ENCODE measurements at places on chromosomes 1 and 21.

DNA sequence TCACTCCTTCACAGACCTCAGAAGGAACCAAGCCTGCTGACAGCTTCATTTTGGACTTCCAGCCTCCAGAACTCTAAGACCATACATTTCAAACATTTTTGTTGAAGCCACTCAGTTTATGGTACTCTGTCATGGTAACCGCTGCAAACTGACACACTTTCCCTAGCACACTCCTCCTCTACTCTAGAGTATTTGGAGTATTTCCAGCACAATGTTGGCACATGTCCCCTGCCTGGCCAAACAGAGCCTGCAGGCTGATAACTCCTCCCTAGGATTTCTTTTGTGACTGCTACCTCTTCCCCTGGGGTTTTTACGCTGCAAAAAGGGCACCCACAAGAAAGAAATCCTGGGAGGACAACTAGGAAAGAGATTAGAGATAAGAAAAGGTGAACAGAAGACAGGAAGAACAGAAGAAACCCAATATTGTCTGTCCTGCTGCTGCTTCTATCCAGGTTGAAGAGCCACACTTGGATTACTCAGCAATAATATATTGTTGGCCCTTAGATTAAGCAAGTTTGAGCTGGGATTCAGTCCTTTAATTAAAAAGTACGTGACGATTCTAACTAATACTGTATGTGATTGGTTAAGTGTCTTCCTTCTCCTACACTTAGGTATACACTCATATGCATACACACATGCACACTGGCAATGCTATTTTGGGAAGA is 844.1 kb downstream of the LTN1 start:
- no peak for DNase-seq

DNA sequence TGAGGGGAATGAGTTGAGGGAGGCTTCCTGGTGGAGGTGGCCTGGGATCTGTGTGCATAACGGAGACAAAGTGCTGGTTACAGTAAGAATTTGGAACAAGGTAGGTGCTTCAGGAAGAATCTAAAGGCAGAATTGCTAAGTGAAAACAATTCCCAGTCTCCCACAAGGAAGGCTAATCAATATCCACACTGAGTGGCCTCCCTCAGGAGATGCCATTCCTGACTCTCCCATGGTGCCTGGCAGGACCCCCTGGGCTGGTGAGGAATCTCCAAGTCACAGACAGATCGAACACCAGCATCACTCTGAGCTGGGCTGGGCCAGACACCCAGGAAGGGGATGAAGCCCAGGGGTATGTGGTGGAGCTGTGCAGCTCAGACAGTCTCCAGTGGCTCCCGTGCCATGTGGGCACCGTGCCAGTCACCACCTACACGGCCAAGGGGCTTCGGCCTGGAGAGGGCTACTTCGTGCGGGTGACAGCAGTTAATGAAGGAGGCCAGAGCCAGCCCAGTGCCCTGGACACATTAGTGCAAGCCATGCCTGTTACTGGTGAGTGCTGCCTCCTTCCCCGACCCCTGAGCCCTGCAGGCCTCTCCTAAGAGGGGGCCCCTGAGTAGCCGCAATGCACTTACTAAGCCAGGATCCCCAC is 30.7 kb downstream of the IGFN1 start:
- no peak for DNase-seq

DNA sequence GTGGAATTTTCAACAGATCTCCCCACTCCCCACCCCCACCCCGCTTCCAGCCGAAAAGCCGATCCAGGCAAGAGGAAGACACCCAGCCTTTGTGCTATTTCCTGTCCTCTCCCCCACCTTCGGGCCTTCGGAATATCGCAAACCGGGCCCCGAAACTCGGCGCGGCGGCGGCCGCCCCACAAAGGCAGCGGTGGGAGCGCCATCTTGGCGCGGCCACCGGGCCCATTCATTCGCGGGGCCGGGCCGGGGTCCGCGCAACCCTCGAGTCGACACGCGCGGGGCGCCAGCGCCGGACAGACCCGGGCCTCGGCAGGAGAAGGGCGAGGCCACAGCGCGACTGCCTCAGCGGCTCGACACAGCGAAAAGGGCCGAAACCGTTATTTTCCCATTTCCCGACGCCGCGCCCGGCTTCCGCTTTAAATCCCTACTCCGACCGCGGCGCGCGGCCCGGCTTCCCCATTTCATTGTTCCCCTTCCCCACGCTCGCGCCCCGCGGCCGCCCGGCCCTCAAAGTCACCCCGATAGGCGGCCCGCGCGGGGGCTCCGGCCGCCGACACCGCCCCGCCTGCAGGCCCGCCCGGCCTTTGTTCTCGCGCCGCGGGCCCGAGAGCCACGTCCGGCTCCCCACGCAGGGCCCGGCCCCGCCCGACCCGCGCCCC is 911 bp downstream of the GNB1 start:
- DNase-seq: peak; percentile 40

DNA sequence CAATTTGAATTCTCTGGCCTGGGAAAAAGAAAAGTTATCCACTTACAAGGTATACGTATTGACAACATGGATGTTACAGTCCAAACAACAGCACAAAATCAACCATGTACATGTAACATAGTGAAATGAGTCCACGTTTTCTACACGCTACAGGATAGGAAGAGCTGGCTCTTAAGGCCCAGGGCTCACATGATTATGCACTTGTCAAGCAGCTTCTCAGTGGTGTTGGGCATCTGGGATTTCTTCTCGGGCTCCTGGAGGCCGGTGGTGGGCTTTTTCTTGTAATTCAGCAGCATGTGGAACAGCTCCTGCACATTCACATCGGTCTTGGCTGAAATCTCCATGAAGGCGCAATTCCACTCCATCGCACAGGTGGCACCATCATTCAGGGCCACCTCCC is 4.0 kb downstream of the DIRAS3 start:
- no peak for DNase-seq

- DNase-seq: no peak
Observed at GRCh38 chr1:225766967-225767633, 10.5 kb upstream of the SRP9 start.

DNA sequence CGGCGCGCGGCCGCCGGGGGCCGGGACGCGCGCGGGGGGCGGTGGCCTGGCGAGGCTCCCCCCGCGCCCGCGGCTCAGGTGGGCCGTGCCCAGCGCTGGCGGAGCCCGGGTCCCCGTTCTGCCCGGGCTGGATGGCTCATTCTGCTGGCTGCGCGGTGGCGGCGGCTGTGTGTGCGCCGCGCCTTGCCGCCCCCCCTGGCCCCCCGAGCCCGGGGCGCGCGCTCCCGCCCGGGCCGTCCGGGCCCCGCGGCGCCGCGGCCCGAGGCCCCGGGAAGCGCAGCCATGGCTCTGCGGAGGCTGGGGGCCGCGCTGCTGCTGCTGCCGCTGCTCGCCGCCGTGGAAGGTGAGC is at the start of gene EPHB2:
TSS of gene EPHB2 (plus strand) at position 139 of the 349 bp plus-strand sequence. CDS start at position 283, 144 bp downstream.
- no peak for DNase-seq

DNA sequence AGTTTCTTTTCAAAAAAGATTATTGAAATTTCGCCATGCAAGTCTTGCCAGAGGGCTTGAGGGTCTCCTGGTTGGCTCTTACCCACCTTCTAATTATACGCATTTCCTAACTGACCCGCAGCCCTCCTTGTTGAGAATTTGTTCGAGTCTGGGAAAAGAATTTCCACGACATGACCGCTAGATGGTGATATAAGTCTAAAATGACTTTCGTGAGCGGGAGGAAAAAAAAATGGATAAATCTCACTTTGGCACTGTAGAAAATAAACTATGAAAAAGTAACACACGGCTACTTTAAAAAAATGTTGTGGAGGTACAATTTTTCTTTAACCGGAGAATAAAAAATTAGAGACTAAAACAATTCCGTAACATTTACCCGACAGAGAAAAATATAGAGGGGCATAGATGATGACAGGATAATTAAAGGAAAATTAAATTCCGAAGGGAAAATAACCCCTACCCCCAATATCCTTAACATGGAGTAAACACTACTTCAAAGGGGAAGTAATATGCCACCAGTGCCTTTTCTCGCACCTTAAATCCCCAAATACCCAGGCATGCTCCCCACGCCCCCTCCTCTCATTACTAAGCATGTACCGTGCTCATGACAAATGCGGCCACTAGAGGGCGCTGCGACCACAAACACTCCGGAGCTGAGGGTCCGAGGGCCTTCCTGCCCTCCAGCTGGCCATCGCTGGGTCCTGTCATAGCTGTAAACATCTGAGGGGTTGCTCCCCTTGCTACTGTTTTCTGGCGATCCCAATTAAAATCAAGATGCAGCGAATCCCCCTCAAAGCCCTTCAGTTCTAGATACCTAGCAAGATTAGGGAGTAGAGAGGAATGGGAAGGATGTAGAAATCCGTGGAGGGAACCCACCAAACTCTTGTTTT is 266.9 kb downstream of the ASTN1 start:
- no peak for DNase-seq

GRCh38 chr1:66267201-66267940 is 266.6 kb upstream of the SGIP1 start:
- no peak for DNase-seq

GRCh38 chr1:21783679-21784603 is 992 bp upstream of the USP48 start:
- no peak for DNase-seq

DNA sequence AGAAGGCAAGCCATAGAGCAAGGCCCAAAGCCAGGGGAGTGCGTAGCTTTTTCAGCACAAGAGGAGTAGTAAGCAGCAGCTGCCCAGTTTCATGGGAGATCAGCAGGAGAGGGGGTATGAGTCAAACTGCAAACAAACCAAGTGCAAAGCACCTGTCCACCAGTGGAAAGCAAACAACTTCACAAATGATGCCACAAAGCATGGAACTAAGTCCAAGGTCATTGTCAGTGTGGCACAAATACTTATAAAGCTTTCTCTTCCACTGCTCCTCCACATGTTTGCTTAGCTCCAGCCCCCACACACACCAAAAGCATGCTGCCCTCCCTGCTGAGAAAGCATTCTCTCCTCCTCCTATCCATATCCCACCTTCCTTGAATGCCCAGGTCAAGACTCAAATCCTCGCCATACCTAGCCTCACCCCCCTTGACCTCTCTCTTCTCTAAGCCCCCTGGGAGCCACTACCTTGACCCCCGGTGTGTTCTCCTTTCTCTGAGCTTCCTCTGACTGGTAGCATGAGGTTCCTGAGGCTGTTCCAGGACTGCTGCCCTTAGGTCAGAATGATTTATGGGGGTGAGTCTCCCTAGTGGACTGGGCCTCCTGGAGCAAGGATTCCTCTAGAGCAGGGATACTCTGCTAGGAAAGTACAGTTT is 70.4 kb downstream of the DMAP1 start:
- no peak for DNase-seq

GRCh38 chr1:228781161-228781808 is 46.0 kb downstream of the RHOU start:
- no peak for DNase-seq

- DNase-seq: no peak
Observed at GRCh38 chr1:18561967-18562366, 68.7 kb upstream of the PAX7 start.

DNA sequence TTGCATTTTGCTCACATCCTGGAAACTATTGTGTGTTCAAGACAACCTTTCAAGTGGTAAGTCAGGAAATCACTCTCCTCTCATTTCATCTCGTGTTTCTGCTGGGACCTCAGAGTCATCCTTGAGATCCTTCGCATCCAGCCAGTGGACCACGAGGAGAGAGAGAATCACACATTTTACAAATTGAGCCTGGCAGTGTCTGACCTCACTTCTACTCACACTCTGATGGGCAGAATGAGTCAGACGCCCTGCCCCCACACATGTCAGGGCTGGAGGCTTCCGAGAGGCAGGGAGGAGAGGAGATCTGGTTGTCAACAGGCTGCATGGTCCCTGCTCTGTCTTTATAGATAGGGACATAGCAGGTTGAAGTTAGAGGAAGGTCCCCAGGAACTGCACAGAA is 509.7 kb downstream of the AJAP1 start:
- no peak for DNase-seq

DNA sequence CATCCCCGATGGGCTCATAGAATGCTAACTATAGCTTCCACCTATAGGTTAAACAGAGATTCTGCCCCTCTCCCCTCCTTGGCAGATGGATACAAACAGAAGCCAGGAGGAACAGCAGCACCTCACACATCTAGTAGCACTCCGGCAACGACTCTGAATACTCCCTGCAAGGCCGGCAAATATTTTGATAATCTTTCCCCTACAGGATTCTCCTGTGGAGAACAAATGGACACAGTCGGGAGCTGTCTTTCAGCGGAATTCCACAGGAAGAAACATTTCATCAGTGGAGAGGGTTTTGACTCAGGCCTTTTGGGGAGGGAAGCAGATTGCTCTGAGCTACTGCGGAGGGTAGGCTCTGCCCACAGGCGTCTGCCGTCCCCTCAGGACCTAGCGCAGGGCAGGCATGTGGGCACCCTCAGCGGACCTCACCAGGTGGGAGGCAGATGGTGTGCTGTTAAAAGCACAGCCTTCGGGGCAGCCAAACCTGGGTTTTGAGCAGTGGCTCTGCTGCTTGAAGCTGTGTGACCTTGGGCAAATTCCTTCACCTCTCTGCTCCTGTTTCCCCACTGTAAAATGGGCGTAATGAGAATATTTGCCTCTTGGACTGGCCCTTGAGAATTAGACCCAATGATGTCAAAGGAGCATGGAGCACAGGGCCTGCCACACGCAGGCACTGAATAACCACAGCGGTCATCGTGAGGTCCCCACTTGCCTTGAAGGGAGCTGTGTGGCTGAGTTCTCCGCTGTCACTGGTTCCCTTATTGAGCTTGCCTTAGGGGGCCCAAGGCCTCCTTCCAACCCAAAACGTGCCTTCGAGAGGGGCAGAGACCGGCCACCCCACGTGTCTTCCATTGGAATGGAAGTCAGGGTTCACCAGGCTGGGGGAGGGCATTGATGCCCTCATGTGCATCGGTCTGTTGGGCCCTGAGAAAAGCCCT is 19.2 kb upstream of the BCAR3 start:
- no peak for DNase-seq

- DNase-seq: no peak
Observed at GRCh38 chr1:115295904-115296696, 41.9 kb downstream of the NGF start.

DNA sequence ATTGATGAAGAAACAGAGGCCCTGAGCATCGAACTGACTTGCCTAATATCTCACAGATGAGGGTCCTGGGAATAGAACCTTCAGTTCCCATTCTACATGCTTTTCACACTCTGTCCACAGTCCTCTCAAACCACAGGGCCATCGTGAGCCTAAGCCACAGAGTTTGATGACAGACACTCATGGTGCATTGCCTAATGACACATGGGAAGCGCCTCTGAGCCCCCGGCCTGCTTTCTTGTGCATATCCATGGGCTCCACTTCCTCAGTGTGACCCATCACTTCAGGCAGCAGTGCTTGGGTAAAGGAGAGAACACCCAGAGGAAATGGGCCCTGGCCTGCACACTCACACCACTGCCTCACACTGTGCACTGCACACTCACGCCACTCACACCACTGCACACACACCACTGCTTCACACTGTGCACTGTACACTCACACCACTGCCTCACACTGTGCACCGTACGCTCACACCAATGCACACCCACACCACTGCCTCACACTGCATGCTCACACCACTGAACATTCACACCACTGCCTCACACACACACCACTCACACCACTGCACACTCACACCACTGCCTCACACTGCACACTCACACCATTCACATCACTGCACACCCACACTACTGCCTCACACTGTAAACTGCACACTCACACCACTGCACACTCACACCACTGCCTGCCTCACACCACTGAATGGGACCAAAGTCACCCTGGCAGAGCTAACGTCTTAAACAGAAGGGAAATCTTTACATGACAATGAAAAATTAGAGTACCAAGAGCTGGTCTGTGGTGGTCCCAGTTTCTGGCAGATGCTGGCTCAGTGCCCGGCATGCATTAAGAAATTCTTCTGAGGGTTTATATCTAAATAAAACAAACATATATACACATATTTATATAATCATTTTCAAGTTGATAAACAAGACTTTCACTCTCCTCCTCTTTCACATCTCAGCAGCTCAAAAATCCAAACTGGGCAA is 53.0 kb downstream of the KANK4 start:
- no peak for DNase-seq

GRCh38 chr1:8423269-8423691 is 105.4 kb downstream of the SLC45A1 start:
- peak; percentile 18 for DNase-seq
